ENCODE measurements at places on chromosomes 2 and 18.
A peak's percentile ranks its signal among the peaks of the same experiment; 100 is the strongest.

GRCh38 chr2:64818664-64819060 is 164.9 kb upstream of the SERTAD2 start:
- DNase-seq = no peak

- DNase-seq = peak; percentile 62
Measured at GRCh38 chr18:23283916-23284430, 148.7 kb downstream of the CABLES1 start.

DNA sequence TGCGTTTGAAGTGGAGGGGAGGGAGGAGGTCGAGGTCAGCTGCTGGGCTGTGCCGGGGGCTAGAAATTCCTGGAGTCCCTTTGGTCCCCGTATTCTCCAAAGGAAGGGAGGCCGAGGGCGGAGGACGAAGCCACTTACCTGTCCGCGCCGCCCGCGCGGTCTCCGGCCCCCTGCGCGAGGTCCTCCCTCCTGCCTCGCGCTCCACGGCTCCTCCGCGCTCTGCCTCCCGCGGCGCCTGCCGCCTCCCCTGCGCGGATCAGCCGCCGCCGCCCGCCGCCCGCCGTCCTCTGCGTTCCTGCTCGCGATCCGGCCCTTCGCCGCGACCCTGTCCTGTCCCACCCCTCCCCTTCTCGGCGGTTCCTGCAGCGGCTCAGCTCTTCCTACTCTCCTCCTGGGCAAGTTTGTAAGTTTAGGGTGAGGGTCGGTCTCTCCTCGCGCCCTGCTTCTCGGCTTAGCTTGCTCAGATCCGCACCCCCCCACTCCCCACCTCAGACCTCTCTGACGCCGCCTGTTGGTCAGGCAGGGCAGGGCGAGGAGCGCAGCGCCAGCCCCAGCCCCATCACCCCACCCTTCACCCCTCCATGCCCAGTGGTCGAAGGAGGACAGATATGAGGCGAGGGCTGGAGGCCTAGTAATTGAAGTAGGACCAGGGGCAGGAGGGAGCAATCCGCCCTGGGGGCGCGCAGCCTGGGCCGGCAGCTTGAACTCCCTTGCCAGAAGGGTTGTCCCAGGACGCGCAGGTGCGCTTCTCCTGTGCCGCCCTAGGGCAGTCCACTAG is 9.7 kb upstream of the SKOR2 start:
- DNase-seq = no peak

GRCh38 chr2:30580391-30580790 is 133.3 kb downstream of the LCLAT1 start:
- no peak for DNase-seq

GRCh38 chr2:42960842-42961180 is 168.4 kb upstream of the HAAO start:
- DNase-seq = no peak

DNA sequence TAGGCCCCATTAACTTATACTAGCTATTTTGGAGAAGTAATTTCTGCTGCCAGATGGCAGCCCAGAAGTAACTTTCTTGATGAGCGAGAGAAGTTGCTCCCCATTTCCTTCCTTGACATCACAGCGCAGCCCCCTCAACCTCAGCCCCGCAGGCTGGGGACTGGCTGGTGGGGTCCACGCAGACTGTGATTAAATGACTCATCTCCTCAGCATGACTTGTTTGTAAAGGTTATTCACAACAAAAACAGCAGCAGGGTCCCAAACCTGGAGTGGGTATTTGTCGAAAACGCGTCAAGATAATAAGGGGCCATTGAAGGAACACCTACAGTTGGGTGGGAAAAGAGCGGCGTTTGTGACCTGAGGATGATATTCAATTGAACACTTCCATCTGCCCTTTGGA is 120.6 kb downstream of the TXNL1 start:
- no peak for DNase-seq

DNA sequence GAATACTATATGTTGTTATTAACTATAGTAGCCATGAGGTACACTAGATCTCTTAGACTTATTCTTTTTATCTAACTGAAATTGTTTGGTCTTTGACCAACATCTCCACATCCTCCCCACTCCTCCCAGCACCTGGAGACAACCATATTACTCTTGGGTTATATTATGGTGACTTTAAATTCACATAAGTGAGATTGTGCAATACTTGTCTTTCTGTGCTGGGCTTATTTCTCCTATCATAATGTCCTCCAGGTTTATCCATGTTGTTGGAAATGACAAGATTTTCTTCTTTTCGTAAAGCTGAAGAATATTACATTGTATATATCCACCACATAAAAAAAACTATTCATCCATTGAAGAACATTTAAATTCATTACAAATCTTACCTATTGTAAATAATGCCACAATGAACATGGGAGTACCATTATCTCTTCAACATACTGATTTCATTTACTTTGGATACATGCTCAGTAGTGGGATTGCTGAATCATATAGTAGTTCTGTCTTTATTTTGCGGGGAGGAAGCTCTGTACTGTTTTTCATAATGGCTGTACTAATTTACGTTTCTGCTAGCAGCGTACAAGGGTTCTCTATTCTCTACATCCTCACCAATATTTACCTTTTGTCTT is 159.2 kb upstream of the SCN7A start:
- no peak for DNase-seq

- peak; percentile 74 for DNase-seq
Measured at GRCh38 chr2:136118819-136119716, 1.1 kb upstream of the CXCR4 start.

- DNase-seq = no peak
Measured at GRCh38 chr2:120744817-120745216, 9.1 kb downstream of the GLI2 start.

DNA sequence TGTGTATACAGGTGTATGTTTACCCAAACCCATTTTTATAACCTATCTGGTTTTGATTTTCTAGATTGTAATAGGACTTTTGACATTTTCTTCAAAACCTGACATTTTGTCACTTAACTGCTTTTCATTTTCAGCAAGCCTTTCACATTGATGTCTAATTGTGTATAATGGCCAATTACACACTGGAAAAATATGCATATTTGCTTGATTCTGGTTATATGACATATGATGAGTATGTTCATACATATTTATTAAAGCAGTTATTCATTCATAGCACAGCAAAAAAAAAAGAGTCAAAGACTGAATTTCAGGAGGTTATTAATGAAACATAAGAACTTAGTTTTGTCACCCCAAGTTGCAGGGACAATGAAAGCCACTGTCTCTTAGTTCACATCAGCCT is 307.7 kb upstream of the TNP1 start:
- no peak for DNase-seq

DNA sequence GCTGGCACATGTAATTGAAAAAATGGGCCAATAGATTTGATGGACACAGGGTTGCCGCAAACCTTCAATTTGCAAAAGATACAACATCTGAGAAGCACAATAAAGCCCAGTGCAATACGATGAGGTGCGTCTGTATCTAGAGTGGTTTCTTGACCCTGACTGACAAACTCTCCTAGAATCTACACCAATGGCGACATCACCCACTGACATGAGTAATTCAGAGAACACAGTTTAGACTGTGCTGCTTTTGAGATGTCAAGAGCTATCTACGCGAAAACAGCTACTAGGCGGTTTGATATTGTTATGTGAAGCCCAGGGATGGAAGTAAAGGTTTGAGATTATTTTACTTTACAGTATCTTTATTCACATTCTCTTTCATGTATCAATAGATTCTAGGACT is 104.9 kb downstream of the EIPR1 start:
- no peak for DNase-seq

DNA sequence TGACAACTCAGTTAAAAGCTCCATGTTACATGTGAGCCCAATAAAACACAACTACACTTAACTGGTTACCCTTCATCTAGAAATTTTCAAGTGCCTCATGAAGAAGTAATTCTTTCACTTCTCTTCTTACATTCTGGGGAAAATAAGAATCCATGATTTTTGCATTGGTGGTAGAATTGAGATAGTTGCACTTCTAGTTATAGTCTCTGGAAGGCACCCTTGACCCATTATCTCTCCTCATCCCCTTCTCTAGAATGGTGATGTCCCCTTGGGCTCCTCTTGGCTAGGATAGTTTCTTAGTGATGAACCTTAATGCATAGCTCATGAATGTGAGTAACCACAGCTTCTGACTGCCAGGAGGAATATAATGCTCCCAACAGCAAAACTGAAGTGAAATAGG is 3.6 kb downstream of the LGALSL start:
- DNase-seq = no peak

DNA sequence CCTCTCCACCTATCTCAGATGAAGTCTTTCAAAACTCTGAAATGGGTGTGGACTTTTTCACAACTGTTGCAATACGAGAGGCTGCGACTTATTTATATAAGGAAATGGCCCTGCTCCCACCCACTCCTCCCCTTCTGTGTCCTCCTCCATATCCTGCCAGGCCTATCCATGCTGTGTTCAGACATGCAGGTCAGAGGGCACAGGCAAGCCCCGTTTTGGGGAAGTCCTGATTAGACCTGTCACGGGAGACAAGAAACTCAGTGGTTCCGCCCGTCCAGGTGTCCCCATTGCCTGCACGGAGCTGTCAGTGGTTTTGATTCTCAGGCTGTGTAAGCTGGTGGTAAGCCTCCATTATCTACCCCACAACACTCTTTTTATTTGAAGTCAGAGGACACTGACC is 99.6 kb upstream of the MGAT5 start:
- DNase-seq = no peak

DNA sequence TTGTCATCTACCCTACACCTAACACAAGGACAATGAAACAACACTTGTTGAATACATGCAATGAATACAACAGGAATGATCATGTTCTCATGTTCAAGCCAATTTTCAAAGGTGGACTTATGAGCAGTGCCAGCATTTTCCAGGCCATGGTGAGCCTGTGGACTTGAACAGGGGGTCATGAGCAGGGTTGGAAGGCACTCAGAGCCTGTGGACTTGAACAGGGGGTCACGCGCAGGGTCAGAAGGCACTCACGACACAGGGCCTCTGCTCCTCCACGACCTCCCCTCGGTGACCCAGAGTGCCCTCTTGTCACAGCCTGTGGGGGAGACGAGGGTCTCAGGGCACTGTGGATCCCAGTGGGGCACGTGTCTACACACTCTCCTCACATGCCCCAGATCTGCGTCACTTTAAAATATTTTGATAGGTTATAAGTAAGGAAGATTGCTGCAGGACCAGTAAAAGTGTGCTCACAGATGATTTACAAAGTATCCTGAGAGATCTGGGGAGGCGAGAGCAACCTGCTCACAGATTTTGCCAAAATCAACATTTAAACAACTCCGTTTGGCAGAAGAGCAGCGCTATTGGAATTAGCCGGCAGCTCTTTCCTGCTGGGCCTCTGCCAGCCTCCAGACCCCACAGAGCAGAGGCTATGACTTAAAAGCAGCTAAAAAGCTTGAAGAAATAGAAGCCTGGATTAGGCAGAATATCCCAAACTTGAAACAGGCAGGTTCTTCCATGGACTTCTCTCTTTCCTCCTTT is 121.9 kb downstream of the TMEM18 start:
- DNase-seq = no peak

- no peak for DNase-seq
Measured at GRCh38 chr18:75582406-75582821, 154.9 kb upstream of the SMIM21 start.

DNA sequence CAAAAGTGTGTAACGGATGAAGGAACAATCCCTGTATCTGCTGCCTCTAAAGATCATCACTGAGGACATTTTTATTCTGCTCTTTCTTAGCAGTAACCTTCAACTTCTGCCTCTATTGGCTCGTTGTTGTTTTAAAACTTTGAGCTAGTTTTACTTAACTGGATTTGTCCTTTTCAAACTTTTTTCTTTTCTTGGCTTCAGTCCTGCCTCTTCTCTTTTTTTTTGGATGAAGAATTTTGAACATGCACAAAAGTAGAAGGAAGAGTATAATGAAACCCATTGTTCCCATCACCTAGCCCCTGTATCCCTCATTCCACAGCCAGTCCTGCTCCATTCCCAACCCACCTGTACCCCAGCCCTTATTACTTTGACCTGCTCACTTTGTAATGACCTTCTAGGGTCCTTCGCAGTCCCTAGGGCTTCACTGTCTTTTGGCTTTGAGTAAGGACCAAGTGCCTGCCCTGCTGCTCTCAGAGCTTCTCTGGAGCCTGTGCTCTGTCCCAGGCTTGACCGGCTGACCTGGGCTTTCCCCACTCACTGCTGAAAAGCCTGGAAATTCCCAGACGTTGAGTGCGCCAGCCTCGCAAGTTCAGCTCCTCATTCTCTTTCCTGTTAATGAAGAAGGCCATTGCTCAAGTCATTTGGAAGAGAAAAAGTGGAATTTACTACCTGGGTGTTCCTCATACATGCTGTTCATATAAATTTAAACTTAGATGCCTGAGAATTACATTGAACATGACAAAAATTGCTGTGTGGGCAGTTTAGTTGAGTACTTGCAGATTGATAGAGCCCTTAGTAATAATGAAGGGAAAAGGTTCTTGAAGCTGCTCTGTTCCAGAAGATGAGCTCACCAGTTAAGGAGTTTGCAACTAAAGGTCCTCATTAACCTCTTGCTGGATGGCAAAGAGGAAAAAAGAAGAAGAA is 149.3 kb upstream of the ALPP start:
- DNase-seq = no peak

- no peak for DNase-seq
Measured at GRCh38 chr2:54853616-54854310, 130.3 kb downstream of the EML6 start.

DNA sequence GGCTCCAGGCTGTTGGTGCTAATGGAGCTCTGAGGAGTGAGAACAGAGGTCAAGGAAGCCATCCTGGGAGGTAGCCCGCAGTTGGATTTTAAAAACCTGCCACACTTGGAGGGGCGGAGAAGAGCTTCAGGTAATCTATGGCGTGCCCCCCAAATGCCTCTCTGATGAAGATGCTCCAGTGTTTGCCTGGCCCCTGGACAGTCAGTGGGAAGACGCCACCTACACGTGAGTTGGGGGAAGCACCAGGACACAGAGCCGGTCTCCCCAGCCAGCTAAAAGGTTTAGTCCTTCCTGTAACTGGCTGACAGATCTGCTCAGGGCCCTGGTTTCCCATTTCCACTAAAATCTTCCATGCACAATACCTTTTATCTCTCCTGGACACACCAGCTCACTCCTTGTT is 225.0 kb downstream of the TTC32 start:
- DNase-seq = no peak

GRCh38 chr2:56739413-56739812 is 555.6 kb downstream of the CCDC85A start:
- no peak for DNase-seq

DNA sequence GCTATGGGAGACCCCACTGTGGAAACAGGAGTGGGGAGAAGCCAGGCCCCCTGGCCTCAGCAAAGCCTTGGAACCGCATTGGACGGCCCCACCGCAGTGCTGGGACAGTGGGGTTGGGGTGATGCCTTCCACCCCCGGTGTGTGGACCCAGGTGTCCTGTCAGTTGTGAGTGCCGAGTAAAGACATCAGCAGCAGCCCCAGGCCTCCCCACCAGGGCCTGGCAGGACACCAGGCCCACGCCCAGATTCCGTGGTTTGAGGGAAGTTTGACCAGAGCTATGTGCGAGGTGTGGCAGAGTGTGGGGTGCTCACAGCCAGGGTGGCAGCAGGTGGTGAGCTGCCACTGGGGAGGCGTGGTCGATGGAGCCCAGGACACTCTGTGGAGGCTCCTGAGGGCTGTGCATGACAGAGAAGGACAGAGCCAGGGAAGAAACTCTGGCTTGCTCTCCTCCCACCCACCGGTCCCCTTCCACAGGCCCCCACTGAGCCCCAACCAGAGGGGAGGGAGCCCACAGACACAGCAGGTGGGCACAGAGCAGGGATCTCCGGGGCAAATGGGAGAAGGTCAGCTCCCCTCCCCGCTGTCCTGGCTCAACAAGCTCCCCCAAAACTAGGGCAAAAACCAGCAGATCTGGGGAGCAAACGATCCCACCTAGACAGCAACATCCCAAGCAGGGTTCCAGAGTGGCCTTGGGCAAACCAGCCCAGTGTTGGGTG is 69.1 kb downstream of the TWIST2 start:
- DNase-seq = no peak

GRCh38 chr2:172859581-172860335 is 124.1 kb downstream of the RAPGEF4 start:
- no peak for DNase-seq
